ENCODE measurements at places on chromosomes 1 and 21. TPM values are rescaled to one million over a fixed set of nuclear protein-coding genes. Genes with fewer than 3 reads are reported as not detected.

The GNG12 gene
- 59.8 TPM for total RNA-seq

The GPATCH3 gene
- 18.1 TPM for total RNA-seq

The GJB3 gene
- total RNA-seq = 0.81 TPM

The KCTD3 gene
- total RNA-seq = 26.9 TPM

The DHDDS gene
- 41.1 TPM for total RNA-seq

The ANGPTL7 gene
- 1.1 TPM for total RNA-seq

The DDAH1 gene
- total RNA-seq = 51.3 TPM

The CD48 gene
- 21.5 TPM for total RNA-seq

The TRIM67 gene
- total RNA-seq = not detected

The PI4KB gene
- 65.0 TPM for total RNA-seq

The OR2T2 gene
- not detected for total RNA-seq

The GJA8 gene
- not detected for total RNA-seq

The LY9 gene
- total RNA-seq = 3.3 TPM

The GRIK3 gene
- not detected for total RNA-seq

The TTLL10 gene
- not detected for total RNA-seq

The C8B gene
- total RNA-seq = not detected

The GPR37L1 gene
- 0.06 TPM for total RNA-seq

The COL16A1 gene
- total RNA-seq = 28.9 TPM

The FMO5 gene
- total RNA-seq = 95.9 TPM

The SIKE1 gene
- total RNA-seq = 31.2 TPM

The LCE2A gene
- total RNA-seq = not detected

The HLX gene
- total RNA-seq = 14.9 TPM

The TFF1 gene
- total RNA-seq = not detected

The ST6GALNAC5 gene
- total RNA-seq = 23.1 TPM

The CR1L gene
- not detected for total RNA-seq

The SMYD2 gene
- total RNA-seq = 39.8 TPM

The CCDC17 gene
- total RNA-seq = 5.0 TPM

The SYNC gene
- 16.9 TPM for total RNA-seq

The TLR5 gene
- total RNA-seq = 22.3 TPM

The NTPCR gene
- total RNA-seq = 28.7 TPM

The MFSD2A gene
- 225 TPM for total RNA-seq

The STRIP1 gene
- total RNA-seq = 35.6 TPM

The ZNF648 gene
- total RNA-seq = not detected

The BRDT gene
- total RNA-seq = not detected

The RNU1-4 gene
- total RNA-seq = 6,622 TPM

The ARHGEF11 gene
- total RNA-seq = 41.1 TPM

The LAMB3 gene
- 83.3 TPM for total RNA-seq

The WNT9A gene
- 10.2 TPM for total RNA-seq

The CRNN gene
- total RNA-seq = not detected

The RPE65 gene
- total RNA-seq = not detected

The SLC44A5 gene
- 0.55 TPM for total RNA-seq

The DNAI4 gene
- 10.2 TPM for total RNA-seq

The PTGS2 gene
- total RNA-seq = 30.4 TPM

The PPP2R5A gene
- total RNA-seq = 88.4 TPM

The TTC4 gene
- 16.4 TPM for total RNA-seq

The LPGAT1 gene
- 34.5 TPM for total RNA-seq

The VASH2 gene
- total RNA-seq = 1.9 TPM

The MAP10 gene
- 2.1 TPM for total RNA-seq
